ENCODE measurements at places on chromosomes 4 and X.

- DNase-seq, result no peak
Measured at GRCh38 chr4:149836546-149836945, 20.9 kb upstream of the IQCM start.

- DNase-seq, result no peak
Measured at GRCh38 chr4:27836523-27836922, 975.9 kb downstream of the STIM2 start.

DNA sequence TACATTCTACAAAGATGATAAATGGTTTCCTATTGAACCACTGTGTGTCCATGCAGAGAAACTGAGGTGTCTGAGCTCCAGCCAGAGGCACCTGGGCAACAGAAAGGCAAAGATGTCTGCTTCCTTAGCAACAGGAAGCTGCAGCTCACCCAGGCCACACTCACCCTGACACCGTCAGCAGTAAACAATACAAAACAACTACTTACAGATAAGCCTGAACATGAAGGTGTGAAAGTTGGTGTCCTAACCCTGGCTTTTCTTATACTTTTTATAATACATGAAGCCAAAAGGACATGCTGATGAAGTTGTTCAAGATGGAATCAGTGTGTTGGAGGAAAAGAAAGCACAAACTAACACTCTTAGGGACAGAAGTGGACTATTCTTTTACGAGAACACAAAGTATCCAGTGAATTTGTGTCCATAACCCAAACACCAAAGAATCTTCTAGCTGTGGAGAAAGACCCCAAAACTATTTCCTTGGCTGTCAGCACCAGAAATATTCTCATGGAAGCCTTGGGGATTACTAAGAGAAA lies 117.3 kb downstream of the SYNPO2 start:
- no peak for DNase-seq

- no peak for DNase-seq
Measured at GRCh38 chr4:79454656-79455055, 46.6 kb upstream of the GK2 start.

DNA sequence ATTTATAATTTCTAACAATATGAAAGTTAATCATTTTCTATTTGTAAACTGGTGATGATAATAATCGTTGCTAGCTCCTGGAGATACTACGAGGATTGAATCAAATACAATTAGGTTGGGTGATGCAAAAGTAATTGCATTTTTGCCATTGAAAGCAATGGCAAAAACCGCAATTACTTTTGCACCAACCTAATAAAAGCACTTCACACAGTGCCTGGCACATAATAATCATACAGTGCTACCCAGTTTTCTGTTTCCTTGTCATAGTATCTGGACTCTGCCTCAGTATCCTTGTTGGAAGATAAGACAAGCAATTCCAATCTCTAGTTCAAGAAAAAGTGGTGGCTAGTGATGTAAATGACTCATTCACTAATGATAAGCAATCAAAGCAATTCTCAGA lies 176.8 kb upstream of the TRPC5 start:
- DNase-seq, result no peak

DNA sequence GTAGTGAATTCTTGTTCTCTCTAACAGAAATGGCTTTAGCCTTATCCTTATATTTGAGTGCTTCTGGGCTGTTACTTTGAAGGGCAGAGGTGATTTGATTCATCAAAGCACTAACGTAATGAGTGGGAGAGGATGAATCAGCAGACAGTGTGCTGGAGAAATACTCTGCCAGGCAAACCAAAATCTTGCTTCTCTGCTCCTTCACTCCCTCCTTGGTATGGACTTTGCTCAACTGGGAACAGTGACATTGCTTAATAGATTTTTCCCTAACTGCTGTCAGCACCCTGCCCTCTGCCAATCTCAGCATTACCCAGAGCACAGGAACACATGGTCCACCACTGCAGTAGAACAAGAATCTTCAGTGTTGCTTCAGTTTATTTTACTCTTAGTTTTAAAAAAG lies 56.0 kb downstream of the PDLIM5 start:
- DNase-seq, result no peak

DNA sequence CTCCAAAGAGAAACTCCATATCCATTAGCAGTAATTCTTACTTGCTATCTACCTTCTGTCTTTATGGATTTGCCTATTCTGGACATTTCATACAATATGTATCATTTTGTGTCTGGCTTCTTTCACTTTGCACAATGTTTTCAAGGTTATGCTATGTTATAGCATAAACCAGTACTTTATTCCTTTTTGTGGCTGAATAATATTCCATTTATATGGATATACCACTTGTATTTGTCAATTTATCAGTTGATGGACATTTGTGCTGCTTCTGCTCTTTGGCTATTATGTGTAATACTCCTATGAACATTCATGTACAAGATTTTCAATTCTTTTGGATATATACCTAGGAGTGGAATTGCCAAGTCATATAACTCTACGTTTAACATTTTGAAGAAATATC lies 18.9 kb upstream of the HPSE start:
- no peak for DNase-seq

DNA sequence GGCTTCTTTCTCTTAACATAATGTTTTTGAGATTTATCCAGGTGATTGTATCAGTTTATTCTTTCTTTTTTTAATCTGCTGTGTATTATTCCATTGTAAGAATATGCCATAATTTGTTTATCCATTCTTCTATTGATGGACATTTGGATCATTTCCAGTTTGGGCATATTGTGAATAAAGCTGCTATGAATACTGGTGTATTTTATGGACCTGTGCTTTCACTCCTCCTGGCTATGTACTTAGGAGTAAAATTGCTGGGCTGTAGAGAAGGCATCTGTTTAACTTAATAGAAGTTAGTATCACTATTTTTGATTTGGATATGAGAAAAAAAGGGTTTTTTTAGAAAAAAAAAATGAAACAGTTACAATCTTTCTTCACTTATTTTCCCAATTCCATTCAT lies 50.0 kb upstream of the FAM9C start:
- no peak for DNase-seq

GRCh38 chr4:3792813-3793212 lies 26.6 kb downstream of the ADRA2C start:
- no peak for DNase-seq

- DNase-seq, result no peak
Measured at GRCh38 chr4:125231661-125232060, 83.1 kb upstream of the FAT4 start.

DNA sequence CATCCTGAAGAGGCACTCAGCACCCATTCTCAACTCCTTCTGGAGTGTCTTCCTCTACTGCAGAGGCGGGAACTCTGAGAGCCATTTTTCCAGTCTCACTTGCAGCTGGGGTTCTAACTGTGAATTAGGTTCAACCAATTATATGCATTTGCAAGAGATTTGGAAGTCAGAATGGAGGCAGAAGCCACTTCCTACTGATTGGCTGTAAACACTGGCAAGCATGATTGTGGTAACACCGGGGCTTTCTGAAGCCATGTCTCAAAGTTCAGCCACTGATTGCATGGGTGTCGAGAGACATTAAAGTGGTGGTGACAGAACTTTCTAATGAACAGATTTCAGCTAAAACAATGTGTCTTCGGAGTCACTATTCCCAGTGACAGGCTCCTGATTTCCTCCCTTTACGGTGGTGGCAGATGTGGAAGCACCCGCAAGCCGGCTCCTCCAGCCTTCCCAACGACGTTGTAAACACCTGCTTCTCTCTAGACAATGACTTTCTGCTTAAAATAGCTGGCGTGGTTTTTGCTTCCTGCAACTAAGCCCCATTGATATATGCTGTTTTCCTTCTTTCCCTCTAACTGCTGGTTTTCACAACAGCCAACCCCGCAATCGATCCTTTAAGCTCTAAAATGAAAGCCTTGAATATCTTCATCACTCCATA lies 92.0 kb downstream of the IRF2 start:
- DNase-seq, result no peak

DNA sequence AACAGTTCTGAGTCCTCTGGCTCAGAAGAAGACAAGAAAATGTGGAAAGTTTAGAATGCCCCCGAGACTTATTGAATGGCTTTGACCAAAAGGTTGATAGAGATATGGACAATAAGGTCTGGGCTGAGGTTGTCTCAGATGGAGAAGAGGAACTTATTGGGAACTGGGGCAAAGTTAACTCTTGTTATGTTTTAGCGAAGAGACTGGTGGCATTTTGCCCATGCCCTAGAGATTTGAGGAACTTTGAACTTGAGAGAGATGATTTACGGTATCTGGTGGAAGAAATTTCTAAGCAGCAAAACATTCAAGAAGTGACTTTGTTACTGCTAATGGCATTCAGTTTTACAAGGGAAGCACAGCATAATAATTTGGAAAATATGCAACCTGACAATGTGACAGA lies 1549.3 kb upstream of the ADGRL3 start:
- DNase-seq, result no peak

DNA sequence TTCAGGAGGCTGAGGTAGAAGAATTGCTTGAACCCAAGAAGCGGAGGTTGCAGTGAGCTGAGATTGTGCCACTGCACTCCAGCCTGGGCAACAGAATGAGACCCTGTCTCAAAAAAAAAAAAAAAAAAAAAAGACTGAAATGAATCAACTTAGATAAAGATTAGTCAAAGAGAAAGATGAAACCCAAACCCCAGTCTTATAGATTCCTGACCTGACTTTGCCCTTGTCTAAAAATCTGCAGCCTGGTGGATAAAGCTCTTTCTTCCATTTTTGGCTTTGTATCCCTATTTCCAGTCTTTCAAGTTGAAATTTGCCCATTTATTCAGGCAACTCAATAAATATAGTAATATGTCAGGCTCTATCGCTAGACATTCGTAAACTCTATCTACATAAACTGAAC lies 39.3 kb upstream of the SPINK2 start:
- DNase-seq, result no peak

- DNase-seq, result no peak
Measured at GRCh38 chr4:80225595-80225994, 28.3 kb downstream of the PRDM8 start.

GRCh38 chrX:53456254-53456653 lies 22.1 kb upstream of the HSD17B10 start:
- DNase-seq, result no peak

DNA sequence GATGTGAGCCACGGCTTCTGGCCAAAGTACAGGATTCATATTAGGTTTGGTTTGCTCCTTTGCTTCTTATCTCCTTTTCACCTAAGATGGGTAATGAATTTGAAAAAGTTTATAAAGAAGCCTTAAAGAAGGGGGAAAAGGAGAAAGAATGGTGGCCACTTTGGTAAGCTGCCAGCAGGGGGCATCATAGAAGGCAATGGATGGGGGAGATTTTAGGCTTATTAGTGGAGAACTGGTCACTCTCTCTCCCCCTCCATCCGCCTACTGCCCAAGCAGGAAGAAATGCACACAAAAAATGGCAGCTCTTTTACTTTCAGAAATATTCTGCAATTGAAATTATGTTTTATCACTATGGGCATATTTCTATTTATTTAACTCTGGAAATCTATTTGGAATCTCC lies 32.0 kb downstream of the SPARCL1 start:
- no peak for DNase-seq

DNA sequence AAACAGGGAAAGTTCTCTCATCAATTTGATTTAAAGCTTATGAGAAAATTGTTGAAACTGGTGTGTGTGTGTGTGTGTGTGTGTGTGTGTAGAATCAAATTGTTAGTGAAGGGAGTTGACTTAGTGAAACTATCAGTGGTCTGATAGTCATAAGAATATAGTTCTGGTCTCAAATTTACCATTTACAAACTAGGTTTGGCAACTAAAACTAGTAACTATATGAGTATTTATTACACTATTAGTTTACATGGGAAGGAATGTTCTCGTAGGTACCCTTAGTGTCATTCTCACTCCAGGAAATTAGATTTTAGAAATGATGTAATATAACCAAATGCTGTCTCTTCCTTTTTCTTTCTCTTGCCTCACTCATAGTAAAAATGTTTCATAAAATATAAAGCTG lies 11.9 kb downstream of the SULT1E1 start:
- DNase-seq, result no peak

GRCh38 chrX:55336176-55336575 lies 71.5 kb upstream of the PAGE3 start:
- DNase-seq, result no peak

DNA sequence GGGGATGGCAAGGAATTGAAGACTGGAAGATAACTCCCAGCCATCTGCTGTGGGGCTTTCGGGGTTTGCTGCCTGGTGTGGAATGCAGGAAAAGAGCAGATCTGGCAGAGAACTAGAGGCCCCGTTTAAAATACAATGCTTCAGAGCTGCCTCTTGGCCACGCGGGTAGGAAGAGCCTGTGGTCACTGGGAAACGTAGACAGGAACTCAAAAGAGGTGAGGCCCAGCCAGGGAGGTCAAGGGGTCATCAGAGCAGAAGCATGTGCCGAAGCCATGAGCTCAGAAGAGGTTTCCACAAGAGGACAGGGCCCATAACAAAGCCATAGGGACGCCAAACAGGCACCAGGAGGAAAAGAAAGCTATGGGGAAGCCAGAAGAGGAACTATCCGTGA lies 14.5 kb upstream of the STS start:
- DNase-seq, result no peak

GRCh38 chr4:59127743-59128142 lies 2017.6 kb upstream of the IGFBP7 start:
- DNase-seq, result no peak

GRCh38 chrX:109077788-109078187 lies 341.4 kb upstream of the IRS4 start:
- no peak for DNase-seq

- no peak for DNase-seq
Measured at GRCh38 chrX:72348247-72348979, 42.7 kb upstream of the CITED1 start.

- no peak for DNase-seq
Measured at GRCh38 chr4:25702848-25703247, 47.2 kb downstream of the SLC34A2 start.

GRCh38 chr4:155376387-155377268 lies at the start of gene MAP9:
Gene MAP9 (minus strand): TSS chr4:155376965. CDS start chr4:155375850, 1,115 bp downstream.
- DNase-seq, result peak; percentile 85

DNA sequence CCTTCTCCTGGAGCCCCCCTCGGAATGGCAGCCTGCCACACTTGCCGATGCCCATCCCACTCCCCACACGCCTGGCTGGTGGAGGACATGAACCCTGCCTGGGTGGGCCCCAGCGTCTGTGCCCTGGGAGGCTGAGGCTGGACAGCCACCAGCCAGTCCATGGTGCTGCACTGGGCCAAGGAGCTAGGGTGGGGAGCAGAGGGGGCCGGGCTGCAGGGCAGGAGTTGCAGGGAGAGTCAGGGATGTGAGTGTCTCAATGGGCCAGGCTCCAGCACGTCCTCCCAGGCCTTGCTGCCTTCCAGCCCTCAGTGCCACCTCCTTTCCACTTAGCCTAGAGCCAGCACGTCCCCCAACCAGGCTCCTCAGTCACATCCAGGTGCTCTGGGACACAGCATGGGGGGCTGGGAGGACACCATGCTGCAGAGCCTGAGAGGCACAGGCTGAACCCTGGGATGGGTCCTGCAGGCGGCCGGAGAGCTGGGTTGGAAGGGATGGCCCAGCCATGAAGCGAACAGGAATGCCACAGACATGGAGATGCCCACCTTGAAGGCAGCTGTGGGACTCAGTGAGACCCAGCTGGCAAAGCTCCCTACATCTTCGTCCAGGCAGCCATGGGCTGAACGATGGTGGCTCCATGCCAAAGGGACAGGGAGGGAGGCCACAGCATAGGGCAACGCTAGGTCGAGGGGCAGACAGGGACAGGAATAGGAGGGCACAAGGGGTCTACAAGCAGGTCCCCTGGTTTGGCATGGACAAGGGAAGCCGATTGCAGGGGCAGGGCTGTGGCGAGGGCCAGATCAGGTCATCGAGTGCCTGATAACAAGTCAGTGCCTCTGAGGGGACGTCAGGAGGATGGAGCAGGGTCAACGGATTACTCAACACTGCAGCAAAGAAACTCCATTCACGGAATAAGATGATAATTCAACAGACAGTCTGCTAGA lies 30.1 kb upstream of the MXD4 start:
- no peak for DNase-seq

All from stimulated activated CD8-positive, alpha-beta memory T cell treated with anti-CD3 and anti-CD28 coated beads, Interleukin-4, amount 100 ng/mL, for 4 hours (primary cell).